ENCODE measurements at places on chromosomes 1 and 21.
A peak's percentile ranks its signal among the peaks of the same experiment; 100 is the strongest.

- no peak for DNase-seq
These were observed 12.6 kb upstream of the MNDA start for GRCh38 chr1:158818560-158818959.

- no peak for DNase-seq
These were observed 6.4 kb downstream of the COL8A2 start for GRCh38 chr1:36118447-36119204.

DNA sequence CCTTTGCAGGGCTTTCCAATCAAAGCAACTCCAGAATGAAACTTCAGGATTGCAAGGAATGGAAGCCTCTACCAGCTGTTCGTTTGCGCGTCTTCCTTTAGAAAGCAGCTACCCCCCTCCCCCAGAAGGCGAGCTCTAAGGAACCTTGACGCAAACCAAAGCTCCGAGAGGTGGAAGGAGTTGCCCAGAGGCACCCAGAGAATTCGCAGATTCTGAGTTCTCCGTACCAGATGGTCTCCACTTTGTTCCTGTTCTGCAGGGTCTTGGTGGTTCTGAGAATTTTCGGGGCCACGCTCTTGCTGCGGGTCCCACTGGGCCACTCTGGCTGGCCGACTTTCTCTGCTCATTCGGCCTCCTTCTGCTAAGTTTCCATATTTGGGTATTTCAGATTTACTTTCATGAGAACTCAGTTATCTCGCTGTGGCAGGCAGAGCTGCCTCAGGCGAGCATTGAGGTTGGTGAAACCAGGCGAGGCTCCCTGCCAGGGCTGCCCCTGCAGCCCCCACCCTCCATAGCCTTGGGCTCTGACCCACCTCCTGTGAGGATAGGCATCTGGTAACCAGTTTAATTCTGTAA is 801 bp downstream of the TRAF5 start:
- DNase-seq: no peak

- DNase-seq: no peak
These were observed at the start of gene LY9 for GRCh38 chr1:160795951-160796383. LY9 (plus strand) TSS chr1:160796174; CDS start chr1:160796188, 14 bp downstream.

DNA sequence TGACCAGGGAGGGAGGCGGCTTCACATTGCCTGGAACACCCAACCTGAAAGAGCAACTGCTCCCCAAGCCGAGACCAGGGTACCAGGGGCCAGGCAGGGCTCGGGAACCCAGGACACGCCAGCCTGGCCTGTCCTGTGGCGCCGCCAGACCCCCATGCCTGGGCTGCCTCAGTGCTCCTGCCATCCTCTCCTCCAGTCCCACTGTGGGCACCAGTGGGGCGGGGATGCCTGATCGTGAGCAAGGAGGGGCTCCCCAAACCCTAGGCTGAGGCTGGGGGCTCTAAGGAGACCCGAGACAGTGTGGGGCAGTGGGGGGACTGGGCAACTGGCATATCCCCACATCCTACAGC is 45.1 kb downstream of the WNT9A start:
- no peak for DNase-seq

DNA sequence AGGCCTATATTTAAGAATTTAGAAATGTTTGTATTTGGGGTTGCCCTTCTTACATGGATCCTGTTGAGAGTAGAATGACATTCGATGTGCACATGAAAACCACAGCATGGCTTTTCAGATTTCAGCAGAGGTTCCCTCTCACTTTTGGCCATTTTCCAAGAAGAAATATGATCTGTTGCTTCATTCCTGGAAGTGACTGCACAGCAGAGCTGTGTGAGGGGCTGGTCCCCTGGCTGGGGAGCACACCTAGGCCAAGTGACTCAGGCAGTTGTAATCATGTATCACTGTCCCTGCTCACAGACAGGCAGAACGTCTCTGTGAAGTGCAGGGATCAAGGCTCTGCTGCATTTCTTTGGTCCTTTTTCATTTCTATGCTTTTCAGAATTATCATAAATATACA is 32.3 kb downstream of the AGT start:
- DNase-seq: peak; percentile 64

- DNase-seq: no peak
These were observed 318.9 kb downstream of the AJAP1 start for GRCh38 chr1:4973341-4973740.

DNA sequence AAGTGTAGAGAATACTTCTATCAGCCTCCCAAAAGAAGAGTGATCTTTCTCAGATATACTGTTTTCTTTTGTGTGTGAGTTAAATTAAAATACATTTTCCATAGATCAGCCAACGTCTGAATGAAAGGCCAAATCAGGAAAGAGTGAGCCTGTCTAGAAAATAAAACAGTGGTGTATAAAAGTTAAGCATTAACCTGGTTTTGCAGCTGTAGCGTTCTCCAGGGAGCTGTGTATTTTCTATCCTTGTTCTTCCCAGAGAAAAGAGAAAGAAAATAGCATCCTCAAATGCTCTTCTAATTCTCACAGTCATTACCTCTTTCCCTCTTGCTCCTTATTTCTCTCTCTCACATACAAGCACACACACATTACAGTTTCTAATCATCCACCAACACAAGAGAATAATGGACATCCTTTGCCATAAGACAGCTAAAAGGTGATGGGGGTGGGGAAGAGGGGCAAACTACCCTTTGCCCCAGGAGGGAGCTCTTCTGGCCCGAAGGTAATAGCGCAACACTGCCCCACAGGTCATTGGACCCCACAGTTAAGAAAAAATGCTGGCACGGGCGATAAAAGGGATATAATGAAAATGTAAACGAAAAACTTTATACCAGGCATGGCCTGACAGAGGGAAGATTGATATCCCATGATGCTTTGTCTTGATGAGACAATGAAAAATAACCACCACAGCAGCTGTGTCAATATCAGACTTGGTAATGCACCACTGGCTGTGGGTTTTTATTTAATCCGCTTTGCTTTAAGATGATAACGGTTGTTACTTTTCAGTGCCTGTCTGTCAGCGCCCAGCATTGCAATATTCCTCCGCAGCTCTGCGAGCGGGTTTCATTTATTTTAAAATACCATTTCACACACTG is 150.3 kb downstream of the NUF2 start:
- peak; percentile 12 for DNase-seq

DNA sequence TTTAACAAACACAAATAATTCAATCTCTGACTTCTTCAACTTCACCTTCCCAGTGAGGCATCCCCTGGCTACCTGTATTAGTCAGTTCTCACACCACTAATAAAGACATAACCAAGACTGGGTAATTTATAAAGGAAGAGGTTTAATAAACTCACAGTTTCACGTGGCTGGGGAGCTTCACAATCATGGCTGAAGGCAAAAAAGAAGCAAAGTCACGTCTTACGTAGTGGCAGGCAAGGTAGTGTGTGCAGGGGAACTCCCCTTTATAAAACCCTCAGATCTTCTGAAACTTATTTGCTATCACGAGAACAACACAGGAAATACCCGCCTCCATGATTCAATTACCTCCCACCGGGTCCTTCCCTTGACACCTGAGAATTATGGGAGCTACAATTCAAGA is 478.5 kb downstream of the ADGRL2 start:
- no peak for DNase-seq

- DNase-seq: no peak
These were observed 7.0 kb downstream of the EPHX1 start for GRCh38 chr1:225816643-225817538.

DNA sequence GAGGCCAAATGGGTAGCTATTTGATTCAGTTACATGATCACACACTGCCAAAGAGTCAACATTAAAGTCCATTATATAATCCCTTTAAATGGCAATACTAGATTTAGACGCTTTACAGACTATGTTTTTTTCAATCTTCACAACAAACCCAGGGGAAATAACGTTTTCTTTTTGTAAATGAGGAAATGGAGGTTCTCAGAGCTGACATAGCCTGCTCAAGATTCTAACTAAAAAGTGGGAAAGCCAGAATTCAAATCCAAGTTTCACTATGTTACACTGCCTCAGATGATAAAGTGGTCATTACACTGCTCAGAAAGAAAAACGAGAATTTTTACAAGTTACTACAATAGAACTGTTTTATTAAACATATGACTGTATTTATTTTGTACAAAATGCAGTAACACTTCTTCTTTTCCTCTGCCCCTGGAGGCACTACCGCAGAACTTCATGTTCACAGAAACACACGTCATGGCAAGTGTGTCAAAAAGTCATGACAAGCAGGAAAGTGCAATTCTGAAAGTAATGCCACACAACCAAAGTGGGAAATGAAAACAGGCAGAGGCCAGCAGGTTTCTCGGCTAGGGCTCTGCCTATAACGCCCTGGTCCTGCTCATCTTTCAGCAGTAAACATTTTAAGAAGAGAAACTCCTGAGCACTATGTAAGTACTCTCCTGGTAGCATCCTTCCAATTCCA is 19.0 kb downstream of the THEMIS2 start:
- DNase-seq: no peak

- no peak for DNase-seq
These were observed 14.7 kb downstream of the PTAFR start for GRCh38 chr1:28161751-28162150.

DNA sequence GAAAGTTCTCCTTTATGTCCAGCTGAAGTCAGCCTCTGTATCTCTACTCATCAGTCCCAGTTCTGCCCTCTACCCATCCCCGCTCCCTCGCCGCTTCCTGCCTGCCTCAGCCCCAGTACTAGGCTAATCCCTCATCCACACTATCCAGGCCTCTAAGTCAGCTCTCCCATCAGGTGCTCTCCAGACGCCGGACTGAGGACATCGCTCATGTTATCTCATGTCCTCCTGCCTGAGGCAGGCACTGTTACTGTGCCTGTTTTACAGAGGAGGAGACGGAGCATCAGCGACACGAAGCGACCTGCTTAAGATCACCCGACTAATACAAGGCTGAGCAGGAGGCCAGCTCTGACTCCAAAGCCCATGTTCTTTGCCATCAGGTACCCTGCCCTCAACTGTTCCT is 57.3 kb upstream of the RUNX3 start:
- DNase-seq: no peak

GRCh38 chr1:93668121-93668520 is 13.5 kb downstream of the BCAR3 start:
- no peak for DNase-seq

DNA sequence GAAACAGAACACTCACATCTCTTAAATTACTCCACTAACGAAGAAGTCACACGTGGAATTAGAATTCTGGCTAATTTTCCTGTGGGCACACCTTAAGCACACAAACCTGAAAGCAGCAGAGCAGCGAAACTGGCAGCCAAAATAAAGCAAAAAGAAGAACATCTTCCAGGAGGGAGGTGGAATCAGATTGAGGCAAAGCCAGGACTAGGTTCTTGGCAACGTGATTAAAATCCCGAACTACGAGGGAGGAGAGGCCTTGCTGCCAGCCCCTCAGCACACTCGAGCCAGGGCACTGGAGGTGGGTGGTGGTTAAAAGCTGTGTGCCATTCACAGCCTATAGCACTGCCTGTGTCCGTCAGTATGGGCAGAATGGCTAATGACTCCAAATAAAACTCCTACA is 58.0 kb downstream of the HIVEP3 start:
- DNase-seq: no peak

DNA sequence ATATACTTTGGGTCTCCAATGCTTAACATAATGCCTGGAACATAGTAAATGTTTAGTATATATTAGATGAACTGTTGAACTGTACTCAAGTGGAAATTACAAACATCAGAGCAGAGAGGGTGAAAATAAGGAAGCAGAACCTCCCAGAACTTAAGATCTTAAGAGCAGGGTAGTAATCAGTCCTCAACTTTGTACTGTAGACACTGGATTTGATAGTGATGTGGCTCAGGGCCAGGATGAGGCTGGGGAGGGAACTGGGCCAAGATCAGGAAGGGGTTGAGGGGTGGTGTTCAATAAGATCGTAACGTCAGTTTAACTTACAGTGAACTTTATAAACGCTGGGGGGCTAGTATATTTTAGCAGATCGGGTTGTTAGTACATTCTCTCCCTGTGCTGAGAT is 15.4 kb downstream of the MPZL1 start:
- no peak for DNase-seq

DNA sequence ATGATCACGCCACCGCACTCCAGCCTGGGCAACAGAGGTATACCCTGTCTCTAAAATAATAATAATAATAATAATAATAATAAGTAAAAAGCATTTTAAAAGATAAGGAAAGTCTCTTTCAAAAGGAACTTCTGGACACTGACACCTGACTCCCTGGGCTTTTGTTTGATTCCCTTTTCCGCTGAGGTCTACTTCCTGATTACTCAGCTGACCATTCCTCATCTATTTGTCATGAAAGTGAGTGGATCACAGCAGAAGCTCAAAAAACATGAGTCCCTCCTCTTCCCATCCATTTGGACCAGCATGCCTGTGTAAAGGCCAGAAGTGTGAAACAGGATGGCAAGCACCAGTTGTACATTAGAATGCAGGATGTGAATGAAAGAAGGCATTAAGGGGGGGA is 61.1 kb upstream of the FBXO28 start:
- no peak for DNase-seq

GRCh38 chr1:59481881-59482505 is 185.1 kb downstream of the FGGY start:
- no peak for DNase-seq

DNA sequence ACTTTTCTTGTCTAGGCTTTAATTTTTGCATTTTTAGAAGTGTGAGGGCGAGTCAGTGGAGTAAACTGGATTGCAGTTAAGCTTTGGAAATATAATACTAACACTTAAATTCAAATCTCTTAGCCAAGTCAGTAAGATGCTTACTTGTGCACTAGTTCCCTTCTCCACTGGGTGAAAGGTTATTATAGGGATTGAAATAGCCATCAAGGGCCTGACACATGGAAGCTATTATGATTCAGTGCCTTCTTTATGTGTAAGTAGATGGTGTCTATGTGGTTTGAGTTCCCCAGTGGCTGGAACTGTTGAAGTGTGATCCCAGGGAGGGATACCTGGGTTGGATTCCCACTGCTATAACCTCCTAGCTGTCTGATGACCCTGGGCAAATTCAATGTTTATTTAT is 24.7 kb upstream of the DMRTA2 start:
- no peak for DNase-seq

- peak; percentile 11 for DNase-seq
These were observed 166.1 kb upstream of the DPYD start for GRCh38 chr1:98086796-98087441.

DNA sequence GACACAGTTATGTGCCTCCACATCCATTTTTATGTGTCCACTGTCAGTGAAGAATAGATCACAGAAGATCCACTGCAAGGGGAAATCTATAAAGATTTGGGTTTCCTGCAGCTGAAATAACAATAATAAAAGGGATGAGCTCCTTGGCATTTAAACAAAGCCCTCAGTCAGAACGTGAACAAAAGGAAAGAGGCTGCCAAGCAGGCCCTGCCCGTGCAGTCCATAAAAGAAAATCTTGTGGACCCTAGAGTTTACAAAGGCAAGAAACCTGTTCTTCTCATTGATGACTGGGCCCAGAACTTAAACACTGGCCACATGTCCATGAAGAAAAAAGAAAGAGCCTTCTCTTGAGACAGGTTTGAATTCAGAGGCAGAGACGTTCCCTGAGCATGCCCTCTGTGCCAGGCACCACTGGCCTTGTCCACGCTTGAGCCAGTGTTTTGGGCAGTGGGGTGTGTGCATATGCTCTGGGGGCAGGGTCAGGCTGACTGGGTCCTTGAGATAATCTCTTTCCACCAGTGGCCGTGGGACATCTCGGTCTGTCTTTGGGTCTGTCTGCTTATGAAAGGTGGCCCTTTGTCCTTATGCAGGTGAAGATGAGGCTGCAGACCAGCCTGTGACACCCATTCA is 142.7 kb downstream of the HIVEP3 start:
- DNase-seq: no peak

GRCh38 chr1:91940496-91940895 is 8.7 kb upstream of the BRDT start:
- no peak for DNase-seq

GRCh38 chr1:217881131-217881543 is 250.0 kb downstream of the SPATA17 start:
- DNase-seq: no peak

- DNase-seq: no peak
These were observed 8.5 kb upstream of the COL8A2 start for GRCh38 chr1:36133484-36133883.

All from HuH-7 (cell line).